GOT3 (cell line): ENCODE measurements at places on chromosomes 7 and 10.

- DNase-seq: no peak
Observed at GRCh38 chr10:11677480-11677879, 64.7 kb upstream of the ECHDC3 start.

DNA sequence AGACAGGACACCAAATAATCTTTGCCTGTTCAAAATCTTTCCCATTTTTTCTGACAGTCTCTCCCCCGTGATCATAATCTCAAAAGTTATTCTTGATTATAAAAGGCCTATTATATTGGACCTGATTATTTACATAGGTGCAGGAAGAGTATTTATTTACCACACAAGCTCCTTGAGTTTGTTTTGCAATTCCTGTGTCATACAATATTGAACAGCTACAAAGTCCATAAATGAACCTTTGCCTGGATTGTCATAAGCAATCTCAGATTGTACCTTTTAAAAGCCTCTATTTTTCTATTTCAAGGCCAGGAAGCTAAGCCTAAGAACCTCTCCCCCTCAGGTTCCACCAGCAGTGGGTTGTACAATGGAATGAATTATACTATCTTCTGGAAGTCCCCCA lies 183.9 kb upstream of the MEOX2 start:
- DNase-seq: no peak

- DNase-seq: no peak
Observed at GRCh38 chr7:155062411-155062810, 7.7 kb upstream of the HTR5A start.

- DNase-seq: no peak
Observed at GRCh38 chr10:103696094-103696410, 159.3 kb downstream of the SH3PXD2A start.

GRCh38 chr7:82469207-82469606 lies 25.6 kb upstream of the CACNA2D1 start:
- no peak for DNase-seq

DNA sequence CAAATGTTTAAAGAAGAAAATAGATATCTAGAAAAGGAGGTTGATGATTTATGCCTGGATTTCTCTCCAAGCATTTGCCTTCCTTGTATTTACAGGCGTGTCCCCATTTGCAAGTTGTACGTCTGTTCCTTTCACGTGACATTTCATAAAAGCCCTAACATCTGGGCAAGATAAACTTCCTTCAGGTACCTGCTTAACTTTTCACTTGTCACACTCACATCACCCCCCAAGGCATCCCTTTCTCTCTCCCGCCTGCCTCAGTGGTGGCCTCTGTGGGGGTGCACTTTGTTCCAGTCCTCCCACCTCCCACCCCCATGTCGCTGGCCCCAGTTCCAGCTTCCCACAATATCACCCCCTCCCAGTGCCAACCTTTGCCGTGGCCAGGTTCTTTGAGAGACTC lies 6.7 kb downstream of the TWIST1 start:
- no peak for DNase-seq

DNA sequence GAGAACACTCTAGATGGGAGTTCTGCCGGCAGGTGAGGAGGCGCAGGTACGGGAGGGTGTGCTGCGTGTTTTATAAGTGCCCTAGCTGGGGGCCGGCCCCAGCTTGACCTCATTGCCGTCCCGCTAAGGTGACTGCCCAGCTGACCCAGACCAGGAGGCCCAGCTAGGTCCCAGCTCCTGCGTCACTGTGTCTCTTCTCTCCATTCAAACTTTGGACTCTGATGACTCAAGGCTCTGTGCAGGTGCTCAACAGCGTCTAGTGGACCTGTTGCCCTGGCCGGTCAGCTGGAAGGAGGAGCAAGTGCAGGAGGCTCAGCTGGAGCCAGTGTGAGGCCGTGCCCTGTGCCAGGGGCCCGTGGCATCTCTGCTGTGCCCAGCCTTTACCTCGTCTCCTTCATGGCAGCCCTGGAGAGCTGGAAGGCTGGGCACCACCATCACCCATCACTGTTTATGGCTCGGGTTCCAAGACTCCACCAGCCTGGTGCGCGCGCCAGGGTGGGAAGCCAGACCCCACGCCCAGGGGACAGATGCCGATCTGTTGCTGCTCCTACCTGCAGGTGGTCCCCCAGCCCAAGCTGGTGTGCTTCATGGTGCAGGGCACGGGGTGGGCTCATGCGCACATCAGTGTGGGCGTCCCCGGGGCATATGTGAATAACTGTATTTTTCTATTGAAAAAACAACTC lies 14.6 kb downstream of the LHPP start:
- no peak for DNase-seq

GRCh38 chr10:118668228-118668952 lies 72.9 kb upstream of the PRLHR start:
- no peak for DNase-seq

- no peak for DNase-seq
Observed at GRCh38 chr10:53598914-53599313, 826.3 kb upstream of the MBL2 start.

DNA sequence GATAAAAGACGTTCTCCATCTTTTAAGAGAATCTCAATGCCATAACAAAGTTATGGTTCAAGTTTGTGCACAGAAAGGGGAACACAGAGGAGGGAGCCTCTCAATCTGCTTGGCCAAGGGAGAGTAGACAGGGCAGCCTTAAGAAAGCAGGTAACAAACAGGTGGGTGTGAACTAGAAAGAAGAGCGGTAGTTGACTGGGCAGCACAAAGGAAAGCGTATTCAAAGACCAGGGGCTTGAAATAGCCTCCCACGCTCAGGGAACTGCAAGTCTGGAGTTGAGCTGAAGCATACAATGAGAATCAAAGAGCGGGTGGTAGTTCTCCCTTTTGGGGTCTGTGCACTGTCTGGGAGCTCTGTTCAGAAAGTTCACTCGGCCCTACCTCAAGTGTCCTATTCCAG lies 18.9 kb upstream of the MACC1 start:
- DNase-seq: no peak

GRCh38 chr7:140981951-140982350 lies 32.8 kb downstream of the MRPS33 start:
- DNase-seq: no peak

DNA sequence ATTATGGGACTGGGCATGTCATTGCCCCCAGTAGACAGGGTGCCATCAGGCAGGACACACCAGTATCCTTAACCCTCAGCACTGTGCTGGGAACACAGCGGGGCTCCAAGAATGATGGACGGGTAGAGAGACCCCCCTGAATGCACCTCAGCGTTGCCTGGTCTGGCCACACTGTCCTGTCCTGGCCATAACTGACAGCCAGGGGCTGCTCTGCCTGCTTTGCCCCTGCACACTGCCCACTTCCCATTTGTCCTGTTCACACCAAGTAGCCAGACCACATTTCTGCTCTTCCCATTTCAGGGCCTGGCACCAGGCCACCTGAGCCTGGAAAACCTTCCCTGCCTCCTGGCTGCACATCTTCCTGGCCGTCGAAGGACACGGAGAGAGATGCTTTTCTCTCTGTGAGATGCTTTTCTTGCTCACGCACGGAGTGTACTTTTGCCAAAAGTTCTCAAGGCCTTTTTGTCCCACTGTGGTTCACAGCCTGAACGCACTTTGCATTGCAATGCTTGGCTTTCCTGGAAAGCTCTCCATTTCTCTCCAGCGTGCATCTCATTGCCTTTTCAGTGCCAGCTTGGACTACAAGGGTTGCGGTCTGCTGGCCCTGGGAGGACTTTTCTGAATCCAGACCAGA lies 131.0 kb upstream of the EEPD1 start:
- no peak for DNase-seq

DNA sequence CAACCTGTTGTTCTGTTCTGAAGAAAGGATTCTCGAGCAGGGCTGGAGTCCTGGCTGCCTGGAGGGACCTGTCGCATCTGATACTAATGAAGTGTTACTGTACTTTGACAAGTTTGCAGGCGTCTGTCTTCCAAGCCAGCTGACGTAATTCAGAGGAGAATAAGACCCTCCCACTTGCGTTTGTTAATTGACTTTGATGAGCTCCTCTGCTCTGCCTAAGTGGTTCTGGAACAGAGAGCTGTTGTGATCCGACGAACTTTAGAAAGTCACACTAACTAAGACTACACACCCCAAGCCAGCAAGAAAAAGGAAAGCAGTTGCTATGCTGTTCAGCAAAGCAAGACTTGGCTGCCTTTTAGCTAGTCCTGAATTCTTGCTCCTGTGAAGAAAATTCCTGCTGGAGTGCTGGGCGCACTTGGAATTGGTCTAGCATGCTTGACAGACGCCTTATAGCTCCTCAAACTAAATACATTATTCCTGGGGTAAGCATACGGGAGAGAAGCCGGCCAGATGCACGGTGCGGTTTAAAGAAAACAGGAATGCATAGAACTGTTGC lies 200.3 kb downstream of the CACNB2 start:
- DNase-seq: no peak

- no peak for DNase-seq
Observed at GRCh38 chr7:110612680-110613079, 478.2 kb upstream of the LRRN3 start.

DNA sequence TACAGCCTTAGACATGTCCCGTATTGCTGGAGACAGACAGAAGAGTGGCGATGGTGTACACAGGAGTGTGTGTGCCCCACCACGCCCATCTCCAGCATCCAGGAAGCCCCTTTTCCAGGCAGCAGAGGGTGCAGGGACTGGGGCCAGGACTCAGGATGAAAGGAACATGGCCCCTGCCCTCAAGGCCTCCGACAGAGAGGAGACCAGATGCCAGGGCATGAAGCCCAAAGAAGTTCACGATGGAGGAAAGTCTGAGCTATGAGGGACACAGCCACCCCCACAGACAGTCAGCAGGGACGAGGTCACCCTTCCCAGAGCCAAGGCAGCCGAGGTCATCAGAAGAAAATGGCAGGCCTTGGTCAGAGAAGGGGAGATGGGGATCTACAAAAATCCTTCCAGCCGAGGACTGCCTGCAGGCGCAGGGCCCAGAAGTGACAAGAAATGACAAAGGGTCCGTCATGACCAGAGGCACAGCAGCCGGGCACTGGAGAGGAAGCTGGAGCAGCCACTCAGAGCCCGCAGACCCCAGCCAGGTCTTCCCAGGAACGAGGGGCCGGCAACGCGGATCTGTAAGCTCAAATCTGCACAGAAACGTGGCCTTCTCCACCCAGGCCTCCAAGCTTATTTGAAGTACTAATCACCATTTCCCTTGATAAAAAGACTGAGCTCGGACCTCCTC lies 78.7 kb upstream of the PPP2R2D start:
- no peak for DNase-seq

DNA sequence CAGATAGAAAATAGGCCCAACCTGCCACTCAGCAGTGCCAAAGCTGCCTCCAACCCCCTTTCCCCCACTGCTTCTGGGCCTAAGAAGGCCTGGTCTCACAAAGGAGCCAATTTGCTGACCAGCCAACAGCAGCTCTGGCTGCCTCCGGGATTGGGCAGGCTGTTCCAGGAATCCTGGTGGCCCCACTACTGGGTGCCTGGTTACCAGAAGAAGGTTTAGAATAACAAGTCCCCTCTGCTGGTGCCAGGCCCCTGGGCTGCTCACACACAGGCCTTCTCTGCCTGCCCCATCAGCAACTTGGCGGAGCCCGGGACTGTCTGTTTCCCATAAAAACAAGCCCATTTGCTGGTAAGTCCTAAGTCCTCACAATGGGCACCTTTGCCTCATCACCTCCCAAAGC lies 1.2 kb downstream of the PHKG1 start:
- DNase-seq: no peak

DNA sequence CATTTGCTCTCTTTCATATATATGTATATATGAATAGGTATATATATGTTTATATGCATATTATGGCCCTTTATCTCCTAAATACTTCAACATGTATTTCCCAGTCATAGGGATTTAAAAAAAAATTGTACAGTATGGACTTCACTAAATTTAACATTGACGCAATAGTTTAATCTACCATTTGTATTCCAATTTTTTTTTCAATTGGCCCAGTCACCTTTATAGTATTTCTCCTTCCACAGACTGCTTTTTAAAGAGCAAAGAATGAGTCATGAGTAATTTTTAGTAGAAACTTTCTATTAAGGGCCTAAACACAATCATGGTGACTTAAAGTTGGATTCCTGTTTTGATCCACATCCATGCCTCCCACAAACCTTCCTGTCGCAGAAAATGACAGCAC lies 20.5 kb downstream of the CCSER2 start:
- no peak for DNase-seq

DNA sequence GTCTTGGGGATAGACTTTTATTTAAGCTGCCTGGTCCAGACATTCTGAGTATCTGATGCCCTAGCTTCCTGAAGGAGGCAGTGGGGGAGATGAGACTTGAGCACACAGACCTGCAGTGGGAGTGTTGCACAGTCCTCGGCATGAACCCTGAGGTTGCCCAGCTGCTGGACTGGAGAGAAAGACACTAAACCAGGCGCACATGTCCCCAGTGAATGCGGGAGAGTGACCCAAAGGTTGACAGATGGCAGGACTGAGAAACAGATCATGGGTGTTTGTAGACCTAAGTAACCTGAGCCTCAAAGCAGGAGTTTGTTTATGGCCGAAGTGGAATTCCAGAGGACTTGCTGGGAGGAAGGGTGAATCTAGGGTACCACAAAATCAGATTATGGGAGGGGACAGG lies 15.7 kb upstream of the MSRB2 start:
- no peak for DNase-seq

- DNase-seq: no peak
Observed at GRCh38 chr7:119562839-119563238, 710.1 kb upstream of the KCND2 start.

DNA sequence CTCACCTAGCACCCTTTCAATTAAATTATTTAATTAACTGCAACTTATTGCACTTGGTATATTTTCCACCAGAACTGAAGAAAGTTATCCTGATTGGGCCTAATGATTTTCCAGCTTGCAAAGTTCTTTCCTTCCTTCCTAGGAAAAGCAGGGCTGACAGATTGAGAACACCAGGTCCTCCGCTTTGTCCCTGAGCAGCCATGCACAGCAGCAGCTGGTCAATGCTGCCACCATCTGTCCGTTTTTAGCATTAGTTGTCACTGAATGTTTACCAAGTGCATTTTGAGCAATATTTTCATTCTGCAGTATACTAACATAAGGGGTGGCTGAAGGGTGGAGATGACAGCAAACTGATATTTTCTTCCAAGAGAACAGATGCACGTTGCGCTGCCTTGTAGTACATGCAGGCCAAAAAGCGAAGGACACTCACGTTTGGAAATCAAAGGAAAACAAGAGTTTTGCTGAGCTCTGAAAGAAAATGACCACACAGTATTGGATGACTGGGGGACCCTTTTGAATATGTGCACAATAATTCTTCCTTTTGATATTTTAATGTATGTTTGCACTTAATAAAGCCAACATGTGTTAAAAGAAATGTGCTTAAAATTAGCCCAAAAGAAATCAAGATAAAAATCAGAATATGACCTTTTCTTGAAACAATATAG lies 248.8 kb upstream of the PTN start:
- DNase-seq: peak; percentile 8

GRCh38 chr10:81108516-81109199 lies 571.0 kb downstream of the SH2D4B start:
- no peak for DNase-seq

GRCh38 chr10:11610826-11611247 lies 613 bp downstream of the USP6NL start:
- DNase-seq: no peak

DNA sequence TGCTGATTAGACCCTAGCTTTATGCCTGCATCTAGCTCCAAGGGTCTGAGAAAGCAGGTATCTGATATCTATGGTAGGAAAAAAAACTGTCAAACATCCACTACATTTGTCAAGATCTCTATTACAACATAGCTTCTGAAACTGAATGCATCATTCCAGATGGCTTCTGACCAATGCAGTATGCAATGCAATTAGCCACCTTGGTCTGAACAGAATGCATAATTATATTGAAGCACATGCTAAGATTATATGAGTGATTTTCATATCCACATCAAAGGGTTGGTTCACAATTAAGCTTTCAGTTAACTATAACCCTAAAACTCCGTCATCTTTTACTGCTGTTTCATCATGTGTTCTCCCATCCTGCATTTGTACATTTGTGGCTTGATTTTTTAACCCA lies 271.4 kb downstream of the POLR1F start:
- no peak for DNase-seq

- no peak for DNase-seq
Observed at GRCh38 chr10:110577056-110577455, 9.6 kb downstream of the SMC3 start.
